ENCODE measurements at places on chromosomes 3 and 15. TPM values are rescaled to one million over a fixed set of nuclear protein-coding genes. Genes with fewer than 3 reads are reported as not detected.

TXNRD3 gene
- total RNA-seq: 18.1 TPM

CDCP1 gene
- 7.6 TPM for total RNA-seq

CCR2 gene
- total RNA-seq: not detected

DNA sequence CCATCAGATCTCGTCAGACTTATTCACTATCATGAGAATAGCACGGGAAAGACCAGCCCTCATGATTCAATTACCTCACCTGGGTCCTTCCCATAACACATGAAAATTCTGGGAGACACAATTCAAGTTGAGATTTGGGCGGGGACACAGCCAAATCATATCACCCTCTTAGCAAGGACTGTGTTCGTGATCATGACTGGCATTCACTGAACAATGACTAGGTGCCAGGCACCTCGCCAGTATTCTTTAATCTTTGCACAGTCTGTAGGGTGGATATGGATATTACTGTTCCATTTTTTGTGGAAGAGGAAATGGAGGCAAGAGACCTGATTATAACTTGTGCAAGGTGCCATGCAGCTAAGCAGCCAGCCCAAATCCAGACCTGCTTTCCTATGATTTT is 77.5 kb downstream of the IGF1R start:
- no peak for DNase-seq

Data from osteoblast (primary cell).